ENCODE measurements at places on chromosomes 6 and 20. TPM values are rescaled to one million over a fixed set of nuclear protein-coding genes. Genes with fewer than 3 reads are reported as not detected.

The CPXM1 gene
- total RNA-seq: under 0.01 TPM

The RIPPLY2 gene
- total RNA-seq: not detected

The NHLRC1 gene
- total RNA-seq: 3.3 TPM

The UBD gene
- total RNA-seq: not detected

The WFDC10B gene
- 0.52 TPM for total RNA-seq

The HLA-DQB1 gene
- total RNA-seq: 0.17 TPM

The ENPP1 gene
- 0.08 TPM for total RNA-seq

The ZNF311 gene
- total RNA-seq: 2.0 TPM

The C4B gene
- total RNA-seq: 2.8 TPM

The GJA10 gene
- not detected for total RNA-seq

The CALHM4 gene
- not detected for total RNA-seq

The KCNQ2 gene
- not detected for total RNA-seq

The NKX2-2 gene
- not detected for total RNA-seq

All from mammary epithelial cell (primary cell).